ENCODE measurements at places on chromosomes 3 and 15.

- no peak for DNase-seq
Measured at GRCh38 chr3:124786511-124787241, 56.4 kb downstream of the UMPS start.

- DNase-seq = no peak
Measured at GRCh38 chr15:94258246-94258645, 26.9 kb downstream of the MCTP2 start.

DNA sequence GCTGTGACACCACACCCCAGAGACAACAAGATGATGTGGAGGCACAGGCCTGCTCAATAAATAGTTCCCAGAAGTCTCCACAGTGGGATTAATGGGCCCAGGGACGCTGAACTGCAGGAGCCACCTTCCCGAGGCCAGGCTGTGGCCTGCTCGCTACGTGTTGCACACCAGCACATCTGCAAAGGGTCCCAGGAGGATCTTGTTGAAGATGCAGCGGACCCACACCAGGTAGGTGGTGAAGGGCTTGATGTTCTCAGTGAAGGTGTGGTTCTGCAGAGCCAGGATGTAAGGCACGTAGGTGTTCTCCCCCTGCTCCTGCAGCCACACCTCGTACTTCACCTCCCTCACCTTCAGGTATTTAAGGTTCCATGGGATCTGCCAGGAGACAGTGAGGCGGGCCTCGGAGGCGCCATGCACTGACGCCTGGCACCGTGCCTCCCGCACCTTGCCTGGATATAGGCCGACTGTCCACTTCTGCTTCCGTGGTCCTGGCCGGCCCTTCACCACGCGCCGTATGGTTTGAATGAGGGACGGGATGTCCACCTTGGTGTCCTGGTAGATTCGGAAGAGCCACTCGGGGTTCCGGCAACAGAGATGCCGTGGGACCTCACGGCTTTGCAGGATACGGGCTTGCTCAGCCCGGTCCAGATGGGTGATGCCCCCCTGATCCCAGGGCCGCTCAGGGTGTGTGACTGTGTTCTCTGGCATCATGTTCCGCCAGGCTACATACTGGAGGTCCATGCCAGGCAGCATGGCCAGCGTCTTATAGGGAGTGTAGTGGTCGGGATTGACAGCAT lies 26.1 kb downstream of the POMGNT2 start:
- DNase-seq = no peak

DNA sequence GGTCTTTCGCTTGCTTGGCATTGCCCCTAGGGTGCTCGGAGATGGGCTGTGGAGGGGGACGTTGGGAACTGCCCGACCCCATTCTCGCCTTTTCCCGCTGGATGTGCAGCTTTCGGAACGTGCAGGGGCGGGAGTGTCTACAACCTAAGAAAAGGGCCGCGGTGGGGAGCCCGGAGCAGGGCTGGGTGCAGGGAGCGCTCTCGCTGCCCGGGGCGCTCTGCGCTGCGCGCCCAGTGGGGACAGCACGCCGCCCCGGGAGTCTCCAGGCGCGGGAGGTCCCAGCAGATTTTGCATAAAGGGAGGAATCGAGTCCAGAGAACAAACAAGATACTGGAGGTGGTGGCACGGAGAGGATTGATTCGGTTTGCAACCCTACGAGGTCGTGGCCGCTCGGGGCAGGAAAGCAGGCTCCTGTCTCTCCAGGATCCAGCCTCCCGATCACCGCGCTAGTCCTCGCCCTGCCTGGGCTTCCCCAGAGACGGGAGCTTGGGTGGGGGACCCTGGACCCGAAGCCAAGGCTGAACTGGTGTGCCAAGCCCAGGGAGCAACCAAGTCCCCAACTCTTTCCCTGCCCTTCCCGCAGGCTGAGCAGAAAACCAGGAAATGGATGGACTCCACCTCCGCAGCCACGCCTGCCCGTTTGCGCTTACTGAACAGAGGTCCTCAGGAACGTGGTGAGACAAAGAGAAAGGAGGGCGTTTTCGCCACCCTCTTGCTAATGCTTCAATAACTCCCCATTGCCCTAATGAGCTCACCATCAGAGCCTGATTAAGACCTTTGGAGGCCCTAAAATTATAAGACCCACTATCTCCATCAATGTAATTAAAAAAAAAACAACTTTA lies 59.7 kb downstream of the NOX5 start:
- no peak for DNase-seq
